ENCODE measurements at places on chromosomes 5 and 9.

- no peak for DNase-seq
These were observed 1.5 kb downstream of the TOR4A start for GRCh38 chr9:137278721-137279711.

GRCh38 chr9:90838098-90838497 lies 36.5 kb downstream of the SYK start:
- DNase-seq = no peak

- DNase-seq = no peak
These were observed 1471.8 kb upstream of the NUDT12 start for GRCh38 chr5:105034401-105034763.

DNA sequence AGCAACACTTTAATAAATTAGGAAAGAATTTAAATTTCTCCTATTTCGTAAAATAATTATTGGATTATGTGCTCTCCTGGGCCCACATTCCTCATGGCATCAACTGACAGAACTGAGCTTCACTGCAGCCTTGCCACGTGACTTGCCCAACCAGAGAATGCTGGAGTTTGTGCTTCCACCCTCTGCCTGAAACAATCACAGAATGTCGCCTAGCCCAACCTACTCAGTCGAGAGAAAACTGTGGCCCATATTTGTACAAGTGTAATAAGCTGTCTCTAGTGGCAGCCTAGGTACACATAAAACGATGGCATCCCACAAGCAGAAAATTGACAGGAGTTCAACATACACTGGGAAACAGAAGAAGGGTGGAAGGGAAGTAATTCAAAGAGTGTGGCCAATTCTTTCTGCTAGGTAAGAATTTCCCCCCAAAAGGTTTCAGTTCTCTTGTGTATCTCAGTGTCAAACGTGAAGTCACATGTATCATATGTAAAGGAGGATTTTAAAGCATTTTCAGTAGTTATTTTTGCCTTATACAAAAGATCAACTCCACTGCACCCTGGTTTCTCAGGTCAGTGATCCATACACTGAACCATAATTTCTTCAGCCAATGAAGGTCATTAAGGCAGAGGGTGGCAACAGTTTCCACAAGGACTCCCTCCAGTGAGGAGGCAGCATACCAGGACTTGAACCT lies 41.7 kb downstream of the ZNF608 start:
- DNase-seq = no peak

GRCh38 chr5:178751286-178751685 lies 20.8 kb upstream of the ZNF354A start:
- no peak for DNase-seq

GRCh38 chr5:152529440-152529839 lies 124.4 kb upstream of the NMUR2 start:
- no peak for DNase-seq

Data from T-helper 2 cell (primary cell).